ENCODE measurements at places on chromosomes 16 and 17.

- no peak for DNase-seq
Observed at GRCh38 chr16:49664221-49665215, 191.4 kb downstream of the ZNF423 start.

- DNase-seq, result peak; percentile 50
Observed at GRCh38 chr17:59366040-59366757, 34.7 kb downstream of the YPEL2 start.

- DNase-seq, result peak; percentile 91
Observed at GRCh38 chr16:1772908-1773702, at the start of gene MRPS34. Gene MRPS34, minus strand, starts transcription at chr16:1773134. Its CDS starts 15 bp downstream, at chr16:1773119.

DNA sequence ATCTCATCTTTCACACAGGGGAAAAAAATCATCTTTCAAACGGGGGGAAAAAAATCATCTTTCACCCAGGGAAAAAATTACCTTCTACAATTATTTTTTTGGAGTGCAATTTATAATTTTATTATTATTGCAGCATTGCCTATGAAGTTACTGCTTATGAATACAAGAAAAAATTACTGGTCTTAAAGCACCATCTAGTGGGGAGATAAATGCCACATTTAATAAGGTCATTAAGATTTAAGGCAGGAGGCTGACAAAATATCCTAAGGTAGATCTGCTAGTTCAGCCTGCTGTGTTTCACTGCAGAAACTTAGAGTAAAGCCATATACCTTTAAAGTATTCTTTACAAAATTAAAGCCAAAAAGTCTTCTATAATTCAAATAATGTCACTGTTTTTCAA lies 13.7 kb downstream of the SHCBP1 start:
- peak; percentile 20 for DNase-seq

GRCh38 chr17:49583889-49584288 lies 8.2 kb downstream of the NXPH3 start:
- DNase-seq, result no peak

GRCh38 chr17:61299517-61300513 lies 99.8 kb upstream of the TBX2 start:
- DNase-seq, result no peak

DNA sequence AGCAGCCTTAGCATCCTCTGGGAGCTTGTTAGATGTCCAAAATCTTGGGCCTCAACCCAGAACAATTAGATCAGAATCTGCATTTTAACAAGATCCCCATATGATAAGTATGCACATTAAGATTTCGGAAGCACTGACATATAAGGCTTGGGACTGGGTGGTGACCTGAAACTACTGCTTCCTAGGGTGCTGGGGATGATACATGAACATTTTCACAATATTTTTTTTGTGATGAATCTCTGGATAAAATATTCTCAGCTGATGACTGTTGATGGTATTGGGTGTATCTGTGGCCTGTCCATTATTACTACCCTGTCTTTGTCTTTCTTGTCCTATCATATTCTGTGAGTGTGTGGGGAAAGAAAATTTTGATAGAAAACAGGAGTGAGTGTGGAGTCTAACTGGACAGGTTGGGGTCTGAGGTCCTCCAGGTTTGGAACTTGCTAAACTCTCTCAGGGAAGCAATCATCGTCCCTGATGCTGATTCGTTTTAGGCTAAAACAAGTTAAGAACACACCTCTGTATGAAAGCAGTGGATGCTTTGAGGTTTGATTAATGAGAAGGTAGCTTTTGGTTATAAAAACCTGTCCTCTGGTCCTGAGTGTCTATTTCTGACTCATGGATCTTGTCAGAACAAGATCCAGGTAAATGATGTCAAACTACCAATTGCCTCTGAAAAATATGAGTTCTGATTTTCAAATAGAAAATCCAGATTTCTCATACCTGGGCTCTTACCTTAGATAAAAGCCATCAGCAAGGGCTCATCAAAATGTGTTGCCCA lies 23.2 kb downstream of the KRT23 start:
- no peak for DNase-seq

GRCh38 chr17:7883781-7884386 lies 4.7 kb upstream of the CHD3 start:
- DNase-seq, result peak; percentile 31

DNA sequence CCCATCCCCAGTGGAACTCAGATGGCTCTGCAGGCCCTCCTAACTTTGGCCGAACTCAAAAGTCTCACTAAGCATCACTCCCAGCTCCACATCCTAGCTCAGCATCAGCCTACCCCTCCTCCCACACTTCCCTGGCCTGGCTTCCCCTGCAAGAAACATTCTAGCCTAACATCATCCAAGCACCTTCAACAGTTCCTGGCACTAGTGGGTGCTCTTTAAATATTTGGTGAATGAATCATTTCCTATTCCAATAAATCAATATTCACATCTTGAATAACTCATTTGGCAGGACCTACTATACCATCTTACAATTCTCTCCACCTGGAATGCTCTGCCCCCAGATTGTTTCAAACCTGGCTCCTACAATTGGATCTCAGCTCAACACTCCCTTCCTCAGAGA lies 11.0 kb upstream of the BBS2 start:
- no peak for DNase-seq

DNA sequence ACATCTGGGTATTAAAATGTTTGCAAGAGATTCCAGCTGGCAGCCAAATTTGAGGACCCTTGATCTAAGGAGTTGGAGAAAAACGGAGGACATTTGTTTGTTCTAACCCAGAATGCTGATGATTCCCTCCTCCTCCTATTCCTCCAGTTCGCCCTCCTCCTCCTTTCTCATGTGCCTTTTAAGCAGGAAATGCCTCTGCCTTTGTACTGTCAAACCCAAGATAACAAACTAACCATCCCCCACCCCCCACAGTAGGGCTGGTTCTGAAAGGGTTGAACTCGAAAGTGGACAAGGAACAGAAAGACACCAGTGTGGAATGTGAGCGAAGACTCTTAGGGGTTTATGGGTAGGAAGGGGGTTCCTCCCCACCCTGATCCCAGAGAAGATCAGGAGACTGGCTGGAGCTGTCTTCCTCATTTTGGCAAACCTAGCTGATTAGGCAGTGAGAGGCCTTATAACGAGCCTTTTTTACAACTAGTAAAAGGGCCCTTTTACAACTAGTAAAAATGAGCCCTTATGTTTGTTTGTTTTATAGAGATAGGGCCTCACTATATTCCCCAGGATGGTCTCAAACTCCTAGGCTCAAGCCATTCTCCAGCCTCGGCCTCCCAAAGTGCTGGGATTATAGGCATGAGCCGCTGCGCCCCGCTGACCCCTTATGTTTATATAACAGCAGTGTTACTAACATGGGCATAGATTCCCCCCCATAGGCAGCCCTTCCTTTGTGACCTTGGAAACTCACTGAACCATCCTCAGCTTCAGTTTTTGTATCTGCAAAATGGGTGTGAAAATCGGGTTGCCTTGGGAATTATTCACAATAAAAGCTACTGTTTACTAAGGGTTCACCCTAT lies 975 bp downstream of the CHD9 start:
- DNase-seq, result peak; percentile 57

- DNase-seq, result no peak
Observed at GRCh38 chr17:57881783-57882351, 32.0 kb upstream of the MRPS23 start.

DNA sequence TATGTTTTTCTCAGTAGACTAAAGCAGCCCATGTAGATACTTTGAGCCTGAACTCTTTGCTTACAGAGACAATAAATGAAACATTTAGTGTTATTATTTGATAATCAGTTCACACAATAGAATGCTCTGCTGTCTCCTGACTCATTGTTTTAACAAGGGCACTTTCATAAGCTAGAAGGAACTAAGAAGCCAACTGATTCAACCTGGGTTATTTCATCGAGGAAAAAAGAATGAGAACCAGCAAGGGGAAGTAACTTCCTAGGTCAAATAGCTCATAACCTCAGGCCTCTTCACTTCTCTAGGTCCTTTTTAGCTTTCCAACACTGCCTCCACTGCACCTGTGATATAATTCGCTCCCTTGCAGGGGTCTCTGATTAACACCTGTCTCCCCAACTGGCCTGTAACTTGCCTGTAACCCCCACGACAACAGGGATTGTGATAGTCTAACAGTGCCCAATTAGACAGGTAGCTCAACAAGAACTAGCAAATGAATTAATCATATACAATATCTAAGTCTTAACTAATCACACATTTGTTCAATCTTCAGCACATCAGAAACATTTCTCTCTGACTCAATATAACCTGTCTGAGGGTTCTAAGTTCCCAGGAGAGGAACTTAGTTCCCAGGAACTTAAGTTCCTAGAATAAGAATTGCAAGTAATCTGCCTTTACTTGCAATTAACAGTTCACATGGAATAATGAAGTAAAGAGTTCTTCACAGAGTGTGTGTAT lies 34.8 kb downstream of the RFFL start:
- no peak for DNase-seq

GRCh38 chr16:23469814-23470213 lies 16.8 kb upstream of the COG7 start:
- no peak for DNase-seq

DNA sequence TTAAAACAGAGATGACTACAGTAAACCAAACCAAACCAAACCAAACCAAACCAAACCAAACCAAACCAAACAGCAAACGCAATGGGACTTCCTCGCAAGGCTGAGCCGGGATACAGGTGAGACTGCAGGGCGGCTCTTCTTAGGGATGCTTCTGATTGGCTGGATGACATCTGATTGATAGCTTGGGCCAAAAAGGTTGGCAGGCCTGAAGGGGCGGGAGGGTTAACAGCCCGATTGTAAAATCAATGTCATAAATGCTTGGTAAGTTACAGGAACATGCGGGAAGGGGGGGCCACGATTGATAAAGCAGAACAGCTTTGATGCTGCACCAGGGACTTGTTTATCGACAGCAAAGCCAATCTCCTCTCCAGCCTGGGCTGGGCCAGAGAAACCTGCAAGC lies 86.1 kb downstream of the ZFHX3 start:
- no peak for DNase-seq

GRCh38 chr16:73771196-73772064 lies 525.2 kb upstream of the PSMD7 start:
- DNase-seq, result no peak

DNA sequence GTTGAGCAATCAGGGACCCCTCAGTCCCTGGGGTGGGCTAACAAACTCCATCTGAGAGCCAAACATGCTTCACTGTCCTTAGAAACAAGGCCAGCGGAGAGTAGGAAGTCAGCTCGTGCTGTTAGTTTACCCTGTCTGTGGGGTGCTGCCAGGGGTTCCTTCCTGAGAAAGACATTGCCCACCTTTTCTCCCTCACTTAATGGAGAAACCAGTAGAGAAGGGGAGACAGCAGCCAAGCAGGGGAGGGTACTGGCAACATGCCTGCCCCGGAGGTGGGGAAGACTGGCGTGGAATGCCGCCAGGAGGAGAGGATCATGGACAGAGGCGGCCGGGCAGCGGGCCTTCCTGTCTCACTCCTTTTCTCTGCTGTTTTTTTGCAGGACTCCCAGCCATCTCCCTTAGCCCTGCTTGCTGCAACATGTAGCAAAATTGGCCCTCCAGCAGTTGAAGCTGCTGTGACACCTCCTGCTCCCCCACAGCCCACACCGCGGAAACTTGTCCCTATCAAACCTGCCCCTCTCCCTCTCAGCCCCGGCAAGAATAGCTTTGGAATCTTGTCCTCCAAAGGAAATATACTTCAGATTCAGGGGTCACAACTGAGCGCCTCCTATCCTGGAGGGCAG lies 19.9 kb downstream of the SP2 start:
- no peak for DNase-seq

DNA sequence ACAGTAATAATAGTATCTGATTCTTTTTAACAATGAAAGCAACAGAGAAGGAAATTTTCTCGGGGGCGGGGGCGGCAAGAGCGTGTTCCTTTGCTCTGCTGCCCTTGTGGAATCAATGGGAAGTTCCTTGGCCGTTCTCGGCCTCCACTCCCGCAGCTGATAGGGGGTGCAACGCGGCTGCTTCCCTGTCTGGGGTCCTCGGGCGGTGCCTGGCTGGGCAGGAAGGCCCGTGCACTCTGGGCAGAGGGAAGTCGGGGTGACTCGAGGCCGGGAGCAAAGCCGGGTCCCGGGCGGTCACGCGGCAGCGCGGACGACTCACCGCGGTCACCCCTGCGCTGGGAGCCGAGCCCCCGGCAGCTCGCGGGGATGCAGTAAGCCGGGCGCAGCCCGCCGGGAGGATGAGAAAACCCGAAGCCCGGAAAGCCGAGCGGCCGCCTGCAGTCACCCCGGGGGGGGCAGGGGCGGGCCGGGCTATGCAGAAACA lies 2.5 kb downstream of the TUBB3 start:
- peak; percentile 58 for DNase-seq

DNA sequence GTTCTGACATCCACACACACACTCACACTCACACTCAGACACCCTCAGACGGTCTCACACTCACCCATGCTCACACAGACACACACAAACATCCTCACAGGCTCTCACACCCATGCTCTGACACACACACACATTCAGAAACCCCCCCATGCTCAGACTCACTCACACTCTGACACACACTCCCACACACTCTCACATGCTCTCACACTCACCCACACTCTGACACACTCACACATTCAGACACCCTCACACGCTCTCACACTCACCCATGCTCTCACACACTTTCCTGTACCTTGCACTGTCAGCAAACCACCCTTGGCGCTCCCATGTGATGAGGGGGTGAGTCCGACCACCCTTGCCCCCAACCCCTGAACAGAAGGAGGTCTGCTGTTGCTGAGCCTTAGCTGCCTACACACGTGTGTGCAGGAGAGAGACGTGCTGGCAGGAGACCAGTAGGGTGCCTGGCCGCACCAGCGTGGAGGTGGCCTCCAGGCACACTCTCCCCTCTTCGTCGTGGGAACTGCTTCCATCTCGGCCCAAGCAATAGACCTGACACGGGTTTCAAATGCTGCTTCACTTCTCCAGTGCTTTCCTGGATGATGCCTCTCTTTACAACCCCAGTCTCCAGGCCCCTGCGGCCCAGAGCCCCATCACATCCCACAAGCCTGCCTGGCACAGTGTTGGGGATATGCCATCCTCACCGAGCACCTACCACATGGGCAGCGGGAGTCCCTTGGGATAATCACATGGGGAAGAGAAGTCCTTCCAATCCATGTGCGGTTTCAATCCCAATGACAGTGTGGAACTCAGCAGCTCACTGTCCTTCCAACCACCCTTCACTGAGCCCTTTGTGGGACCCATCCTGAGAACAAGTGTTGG lies 267.8 kb upstream of the FOXF1 start:
- DNase-seq, result no peak

DNA sequence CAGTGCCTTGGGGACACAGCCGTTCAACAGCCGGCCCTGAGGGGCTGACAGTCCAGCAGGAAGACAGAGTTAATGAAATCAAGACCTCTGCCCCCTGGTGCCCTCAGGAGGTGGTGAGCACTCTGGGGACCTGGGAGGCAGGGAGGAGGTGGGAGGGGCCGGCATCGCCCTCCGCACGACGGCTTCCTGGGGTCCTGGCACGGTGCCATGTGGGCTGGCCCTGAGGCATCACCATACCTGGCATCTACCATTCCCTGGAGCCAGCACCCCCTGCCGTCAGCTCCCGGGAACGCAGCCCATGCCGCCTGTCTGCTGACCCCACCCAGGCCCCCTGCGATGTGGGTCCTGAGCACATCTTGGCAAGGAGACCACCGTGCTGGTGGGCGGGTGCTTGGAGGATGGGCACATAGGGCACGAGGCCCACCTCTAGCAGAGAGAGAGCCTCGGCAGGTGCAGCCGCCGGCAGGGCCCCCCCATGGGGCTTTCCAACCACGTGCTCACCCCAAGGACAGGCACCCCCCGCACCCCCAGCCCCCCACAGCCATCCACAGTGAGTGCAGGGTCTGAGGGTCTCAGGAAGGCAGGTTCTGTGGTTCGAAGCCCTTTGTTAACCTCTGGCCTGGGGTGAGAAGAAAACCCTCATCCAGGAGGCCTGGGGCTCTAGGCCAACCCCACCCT lies 52.5 kb downstream of the ZFPM1 start:
- DNase-seq, result peak; percentile 67

All from NCI-H82 (cell line).